ENCODE measurements at places on chromosomes 2 and 18.

DNA sequence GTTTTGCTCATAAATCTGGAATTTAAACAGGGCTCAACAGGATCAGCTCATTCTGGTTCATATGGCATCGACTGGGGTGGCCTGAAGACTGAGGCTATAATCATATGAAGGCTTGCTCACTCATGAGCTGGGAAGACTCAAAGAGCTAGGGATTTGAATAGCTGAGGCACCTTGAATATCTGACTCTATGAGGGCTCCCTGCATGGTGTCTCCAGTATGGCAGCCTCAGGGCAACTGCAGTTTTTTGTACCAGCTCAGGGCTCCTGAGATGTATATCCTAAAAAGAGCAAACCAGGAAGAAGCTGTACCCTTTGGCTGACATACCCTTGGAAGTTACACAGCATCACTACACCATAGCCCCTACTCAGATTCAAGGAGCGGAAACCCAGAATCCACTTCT lies 15.3 kb upstream of the GPR39 start:
- DNase-seq, result no peak

DNA sequence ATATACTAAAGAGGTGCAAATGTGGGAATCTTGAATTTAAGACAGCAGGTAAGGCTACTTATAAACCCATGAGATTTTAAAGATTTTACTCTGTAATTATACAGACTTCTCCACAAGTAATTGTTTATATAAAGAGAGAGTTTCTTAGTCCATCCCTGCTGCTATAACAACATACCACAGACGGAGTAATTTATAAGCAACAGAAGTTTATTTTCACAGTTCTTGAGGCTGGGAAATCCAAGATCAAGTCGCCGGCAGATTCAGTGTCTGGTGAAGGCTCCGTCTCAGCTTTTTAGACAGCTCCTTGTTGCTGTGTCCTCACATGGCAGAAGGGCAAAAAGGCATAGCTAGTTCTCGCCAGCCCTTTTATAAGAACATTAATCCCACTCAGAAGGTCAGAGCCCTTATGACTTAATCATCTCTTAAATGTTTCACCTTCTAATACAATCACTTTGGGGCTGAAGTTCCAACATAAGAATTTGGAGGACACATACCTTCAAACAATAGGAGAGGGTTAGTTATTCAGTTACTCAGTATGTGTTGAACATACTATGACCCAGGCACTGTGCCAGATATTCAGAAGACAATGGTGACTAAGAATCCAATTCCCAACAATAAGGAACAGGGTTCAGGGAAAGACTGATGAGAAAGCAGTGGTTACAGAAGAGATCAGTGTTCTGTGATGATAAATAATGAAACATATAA lies 466.0 kb downstream of the RIT2 start:
- DNase-seq, result no peak

DNA sequence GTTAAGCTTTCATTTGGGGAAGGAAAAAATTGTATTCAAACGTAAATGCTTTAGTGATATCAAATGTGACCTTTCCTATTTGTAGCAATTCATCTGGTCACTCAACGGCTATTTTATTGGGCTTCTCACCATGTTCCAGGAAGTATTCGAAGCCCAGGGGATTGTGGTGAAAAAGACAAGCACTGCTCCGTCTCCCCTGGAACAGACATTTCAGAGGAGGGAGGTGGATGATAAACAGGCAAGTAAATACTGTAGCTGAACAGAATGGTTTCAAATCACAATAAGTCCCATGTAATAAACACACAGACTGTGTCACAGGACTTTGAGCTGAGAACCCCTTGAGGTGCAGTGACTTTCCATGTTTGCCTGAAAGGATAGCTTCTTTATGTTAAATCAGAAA lies 464.7 kb upstream of the HNRNPA3 start:
- DNase-seq, result no peak

DNA sequence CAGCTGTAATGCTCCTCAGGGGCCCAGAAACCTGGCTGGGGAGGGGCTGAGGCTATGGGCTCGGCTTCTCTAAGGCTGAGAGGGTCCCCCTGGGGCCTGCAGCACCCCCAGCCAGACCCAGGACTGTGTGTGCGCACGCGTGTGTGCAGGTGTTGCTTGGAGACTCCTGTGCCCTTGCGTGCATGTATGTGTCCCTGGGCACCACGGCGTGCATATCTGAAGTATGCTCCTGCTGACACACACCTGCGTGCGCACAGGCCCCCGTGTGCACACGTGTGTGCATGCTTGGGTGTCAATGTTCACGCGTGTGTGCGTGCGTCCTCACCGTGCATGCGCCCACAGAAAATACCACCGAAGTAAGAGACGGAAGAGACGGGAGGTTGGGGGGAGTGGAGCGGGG lies 14.9 kb upstream of the ECEL1 start:
- DNase-seq, result no peak

GRCh38 chr2:230865307-230865765 lies 594 bp downstream of the ITM2C start:
- no peak for DNase-seq

GRCh38 chr18:47788621-47789020 lies 141.8 kb downstream of the SMAD2 start:
- no peak for DNase-seq

DNA sequence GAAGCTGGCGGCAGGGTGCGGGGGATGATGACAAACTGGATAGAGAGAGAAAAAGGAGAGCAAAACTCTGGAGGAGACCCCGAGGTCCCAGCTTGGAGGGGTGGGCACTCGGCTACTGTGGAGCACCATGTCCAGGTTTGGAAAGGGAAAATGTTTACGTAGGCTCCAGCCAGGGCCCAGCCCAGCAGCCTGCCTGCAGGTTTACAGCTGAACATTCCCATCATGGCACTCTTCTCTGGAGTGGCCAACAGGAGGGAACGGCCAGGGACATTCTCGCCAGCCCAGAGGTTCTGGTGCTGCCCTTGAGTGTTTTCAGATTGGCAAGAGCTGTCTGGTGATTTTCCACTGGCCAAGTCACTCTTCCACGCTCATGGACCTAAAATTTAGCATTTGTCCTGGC lies 262.9 kb upstream of the TCF4 start:
- no peak for DNase-seq

DNA sequence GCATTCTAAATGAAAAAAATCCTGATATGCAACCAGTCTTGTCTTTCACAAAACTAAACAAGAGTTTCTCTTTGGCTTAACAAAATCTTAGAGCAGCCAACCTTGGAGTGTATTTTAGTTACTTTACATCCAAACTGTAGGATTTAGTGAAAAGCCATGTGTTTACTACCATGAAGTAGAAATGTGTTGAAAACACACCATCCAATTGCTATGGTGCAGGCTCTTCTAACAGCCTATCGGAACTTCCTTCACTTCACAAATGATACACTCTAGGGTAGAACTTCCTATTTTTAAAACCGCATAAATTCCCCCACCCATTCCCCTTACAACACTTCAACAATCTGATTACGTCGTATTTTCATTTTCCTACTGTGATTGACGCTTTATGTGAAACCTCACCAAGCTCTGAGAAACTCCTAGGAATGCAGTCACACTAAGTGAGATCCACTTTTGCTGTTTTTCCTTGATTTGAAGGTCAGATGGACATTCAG lies 74.4 kb upstream of the MAP4K4 start:
- no peak for DNase-seq

- no peak for DNase-seq
These were observed 27.1 kb upstream of the ZNF516 start for GRCh38 chr18:76522122-76522503.

DNA sequence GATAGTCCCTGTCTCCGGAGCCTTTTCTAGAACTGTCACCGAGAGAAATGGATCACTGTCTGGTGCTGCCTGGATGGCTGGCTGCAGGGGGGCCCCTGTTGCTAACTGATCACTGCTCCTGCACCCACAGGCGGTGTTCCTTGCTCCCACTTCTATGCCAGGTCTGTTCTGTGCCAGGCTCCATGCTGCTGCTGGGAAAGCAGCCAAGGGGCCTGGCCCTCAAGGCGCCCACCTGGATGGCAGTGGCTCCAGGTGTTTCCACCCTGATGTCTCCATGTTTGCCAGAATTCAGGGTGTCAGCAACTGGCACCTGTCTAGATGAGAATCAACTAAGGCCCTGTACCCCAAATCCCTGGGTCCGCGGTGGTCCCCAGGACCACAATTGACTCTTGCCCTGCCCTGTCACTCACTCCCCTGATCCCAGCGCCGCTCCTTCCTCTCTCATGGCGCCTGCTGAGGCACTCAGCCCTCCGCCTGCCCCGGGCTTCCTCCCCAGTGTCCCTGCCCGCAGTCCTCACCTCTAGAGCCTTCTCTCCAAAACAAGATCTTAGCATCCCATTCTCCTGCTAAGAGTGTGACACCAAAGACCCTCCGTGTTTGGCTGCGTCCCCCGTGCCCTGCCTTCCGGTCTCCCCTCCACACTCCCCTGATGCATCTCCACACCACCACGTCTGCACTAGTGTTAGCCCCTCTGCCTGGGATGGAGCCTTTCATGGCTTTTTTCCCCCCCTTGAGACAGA lies 72.5 kb upstream of the OTOF start:
- DNase-seq, result peak; percentile 42

DNA sequence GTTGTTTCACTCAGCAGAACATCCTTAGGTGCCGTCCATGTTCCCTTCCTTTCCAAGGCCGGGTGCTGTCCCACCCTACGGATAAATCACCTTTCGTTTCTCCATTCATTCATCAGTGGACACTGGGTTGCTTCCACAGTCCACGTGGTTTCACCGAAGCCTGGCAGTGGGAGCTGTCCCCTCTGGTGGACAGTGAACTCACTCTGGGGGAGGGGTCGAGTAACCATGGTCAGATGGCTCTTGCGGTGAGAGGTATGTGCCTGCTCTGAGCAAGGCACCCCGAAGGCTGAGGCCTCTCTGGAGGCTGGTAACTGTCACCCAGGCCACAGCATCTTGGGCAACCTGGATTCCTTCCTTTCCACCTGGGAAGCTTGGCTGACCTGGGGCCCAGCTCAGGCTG lies 61.5 kb upstream of the TWIST2 start:
- DNase-seq, result no peak

- DNase-seq, result no peak
These were observed 91.5 kb upstream of the NOSTRIN start for GRCh38 chr2:168710754-168711467.

DNA sequence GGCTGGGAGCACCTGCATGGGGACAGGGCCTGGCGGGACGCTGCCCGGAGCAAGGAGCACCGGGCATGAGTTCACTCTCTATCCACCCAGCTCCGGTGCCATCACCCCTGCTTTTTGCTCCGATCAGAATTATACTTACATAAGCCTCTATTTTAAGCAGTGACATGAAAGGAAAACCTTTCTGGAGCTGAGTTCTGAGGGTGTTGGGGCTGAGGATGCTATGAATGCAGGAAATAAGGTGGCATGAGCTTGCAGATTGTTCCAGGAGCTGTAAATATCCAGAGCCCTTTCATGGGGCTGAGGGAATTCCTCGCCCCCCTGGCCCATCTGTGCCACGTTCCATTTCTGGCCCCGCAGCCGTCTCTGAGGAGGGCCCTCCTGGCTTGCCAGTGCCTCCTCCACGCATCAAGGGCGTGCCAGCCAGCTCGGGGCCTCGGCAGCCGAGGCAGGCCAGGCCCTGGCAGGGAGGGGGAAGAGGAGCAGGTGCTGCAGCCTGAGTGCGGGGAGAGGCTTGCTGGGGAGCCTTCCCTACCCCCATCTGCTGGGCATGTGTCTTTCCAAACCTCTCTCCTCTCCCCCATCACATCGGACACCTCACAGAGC lies 91.7 kb upstream of the MCFD2 start:
- DNase-seq, result no peak

DNA sequence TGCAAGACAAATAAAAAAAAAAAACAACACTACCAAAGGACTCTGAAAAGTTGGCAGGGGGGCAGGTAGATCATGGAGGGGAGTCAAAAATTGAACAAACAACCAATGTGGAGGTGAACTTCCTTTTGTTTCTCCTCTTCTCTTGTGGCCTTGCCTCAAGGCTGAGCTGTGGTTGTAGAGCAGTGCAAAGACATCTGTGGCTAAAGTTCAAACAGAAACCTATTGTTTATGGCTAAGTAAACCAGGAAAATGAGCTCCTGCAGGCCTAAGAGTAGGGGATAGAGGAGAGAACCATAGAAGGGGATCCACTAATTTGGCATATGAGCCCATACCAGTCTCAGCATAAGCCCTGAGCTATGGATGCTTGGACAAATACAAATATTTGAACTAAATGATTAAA lies 40.2 kb upstream of the EGR4 start:
- DNase-seq, result no peak

- DNase-seq, result no peak
These were observed 96.2 kb downstream of the MEIS1 start for GRCh38 chr2:66531155-66531554.

GRCh38 chr18:617970-618504 lies 21.2 kb downstream of the CLUL1 start:
- no peak for DNase-seq

GRCh38 chr2:80028584-80028983 lies 276.0 kb downstream of the LRRTM1 start:
- DNase-seq, result no peak

- DNase-seq, result peak; percentile 48
These were observed 8.4 kb upstream of the IER3IP1 start for GRCh38 chr18:47184419-47185050.

DNA sequence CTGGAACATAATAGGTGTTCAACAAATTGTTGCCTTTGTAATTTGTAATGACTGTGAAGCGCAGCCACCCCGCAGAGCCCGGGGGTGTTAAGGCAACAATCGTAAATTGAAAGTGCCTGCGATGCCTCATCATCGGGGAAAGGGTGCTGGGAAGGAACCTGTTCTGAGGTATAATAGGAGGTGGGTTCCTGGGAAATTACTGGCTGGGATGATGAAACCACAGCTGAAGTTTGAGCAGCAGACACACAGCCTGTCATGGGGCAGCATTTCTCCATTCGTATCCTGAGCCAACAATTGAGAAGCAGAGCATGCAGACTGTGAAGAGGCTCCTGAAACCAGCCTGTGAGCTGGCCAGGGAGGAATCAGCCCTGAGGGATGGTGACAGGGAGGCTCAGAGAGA lies 404.0 kb upstream of the MYT1L start:
- no peak for DNase-seq

GRCh38 chr2:6072276-6072675 lies 380.1 kb downstream of the SOX11 start:
- DNase-seq, result no peak

GRCh38 chr2:148674063-148675020 lies 29.8 kb downstream of the EPC2 start:
- no peak for DNase-seq

GRCh38 chr2:133235968-133236367 lies 332.3 kb downstream of the NCKAP5 start:
- no peak for DNase-seq

- no peak for DNase-seq
These were observed 20.1 kb downstream of the DOCK10 start for GRCh38 chr2:225022188-225022587.

- no peak for DNase-seq
These were observed 58.8 kb downstream of the FECH start for GRCh38 chr18:57527556-57528229.

- no peak for DNase-seq
These were observed 39.9 kb downstream of the PLEKHB2 start for GRCh38 chr2:131145040-131145439.

All from upper lobe of left lung (tissue), 6 donors.